ENCODE measurements at places on chromosomes 4 and X.
A peak's percentile ranks its signal among the peaks of the same experiment; 100 is the strongest.

GRCh38 chr4:80492761-80493160, 157.2 kb downstream of the CFAP299 start:
- DNase-seq = peak; percentile 11

DNA sequence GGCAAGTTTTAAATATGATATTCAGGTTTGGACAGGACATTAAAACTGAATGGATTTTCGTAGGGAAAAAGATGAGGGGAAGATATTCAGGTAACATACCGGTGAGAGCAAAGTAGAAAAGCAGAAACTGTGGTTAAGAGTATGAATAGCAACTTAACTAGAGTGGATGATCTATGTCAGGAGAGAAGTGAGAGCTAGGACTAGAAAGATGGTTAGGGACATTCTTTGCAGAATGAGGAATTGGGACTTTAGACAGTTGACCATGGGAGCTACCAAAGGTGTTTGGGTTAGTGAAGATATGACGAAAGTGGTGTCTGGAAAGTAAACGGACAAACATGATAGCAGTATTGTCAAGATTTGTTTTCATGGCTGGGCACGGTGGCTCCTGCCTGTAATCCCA, 45.2 kb downstream of the ANXA5 start:
- DNase-seq = no peak

GRCh38 chr4:184053434-184053833, 148.3 kb downstream of the STOX2 start:
- no peak for DNase-seq

DNA sequence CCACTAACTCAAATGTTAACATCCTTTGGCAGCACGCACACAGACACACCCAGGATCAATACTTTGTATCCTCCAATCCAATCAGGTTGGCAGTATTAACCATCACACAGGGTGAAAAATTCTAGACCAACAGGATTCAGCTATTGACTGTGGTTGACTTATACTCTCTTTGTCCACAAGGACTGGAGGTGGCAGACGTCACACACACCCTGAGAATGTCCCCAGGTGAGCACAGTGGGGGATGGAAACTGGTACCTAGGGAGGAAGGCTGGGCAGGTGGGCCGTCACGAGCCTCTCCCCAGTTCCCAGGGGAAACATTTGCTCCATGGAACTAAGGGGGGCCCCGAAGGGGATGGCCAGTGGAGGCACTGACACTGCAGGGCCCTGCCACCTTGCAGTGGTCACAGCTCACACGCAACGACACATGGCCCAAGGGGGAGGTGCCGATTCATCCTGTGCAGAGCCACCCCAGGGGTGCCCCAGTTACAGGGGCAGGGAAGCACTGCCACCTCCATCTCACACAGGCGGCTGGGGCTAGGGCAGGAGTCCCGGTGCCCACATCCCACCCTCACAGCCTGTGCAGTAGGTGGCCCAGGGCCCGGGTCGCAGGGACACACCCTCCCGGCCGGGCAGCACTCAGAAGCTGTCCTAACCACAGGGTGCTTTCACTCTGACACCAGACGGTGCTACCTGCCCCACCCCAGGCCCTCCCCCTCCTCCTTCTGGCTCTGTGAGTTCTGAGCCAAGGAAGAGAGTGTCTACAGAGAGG, 17.4 kb downstream of the ZFYVE28 start:
- DNase-seq = no peak

DNA sequence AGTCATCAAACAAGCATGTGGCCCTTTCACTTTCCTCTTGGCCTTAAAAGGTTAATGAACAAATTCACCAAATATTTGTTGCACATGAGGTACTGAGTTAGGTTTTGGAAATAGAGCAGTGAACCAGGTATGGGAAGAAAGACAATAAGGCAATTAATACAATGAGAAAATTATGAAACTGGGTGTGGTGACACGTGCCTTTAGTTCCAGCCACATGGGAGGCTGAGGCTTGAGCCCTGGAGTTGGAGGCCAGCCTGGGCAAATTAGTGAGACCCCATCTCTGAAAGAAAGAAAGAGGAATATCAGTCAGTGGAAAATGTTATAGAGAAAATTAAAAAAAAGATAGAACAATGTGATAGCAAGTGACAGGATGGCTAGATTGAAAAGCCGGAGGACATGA, 8.1 kb downstream of the PHEX start:
- no peak for DNase-seq

DNA sequence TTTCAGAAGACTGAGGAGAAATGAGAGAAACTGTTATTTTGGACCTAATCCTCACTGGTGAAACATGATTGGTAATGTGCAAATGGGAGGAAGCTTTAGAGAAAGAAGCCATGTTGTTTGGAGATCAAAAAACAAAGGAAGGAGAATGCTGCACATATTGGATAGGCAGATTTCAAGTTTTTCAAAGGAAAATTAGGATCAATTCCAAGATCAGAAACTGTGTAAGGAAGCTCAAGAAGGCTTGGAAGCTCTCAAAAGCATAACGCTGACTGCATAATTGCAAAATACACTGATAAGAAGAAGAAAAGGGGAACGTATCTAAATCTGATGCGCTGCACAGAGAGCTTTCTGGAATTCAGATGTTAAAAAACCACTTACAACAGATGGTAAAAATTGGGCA, 34.6 kb downstream of the KLHL15 start:
- DNase-seq = no peak

DNA sequence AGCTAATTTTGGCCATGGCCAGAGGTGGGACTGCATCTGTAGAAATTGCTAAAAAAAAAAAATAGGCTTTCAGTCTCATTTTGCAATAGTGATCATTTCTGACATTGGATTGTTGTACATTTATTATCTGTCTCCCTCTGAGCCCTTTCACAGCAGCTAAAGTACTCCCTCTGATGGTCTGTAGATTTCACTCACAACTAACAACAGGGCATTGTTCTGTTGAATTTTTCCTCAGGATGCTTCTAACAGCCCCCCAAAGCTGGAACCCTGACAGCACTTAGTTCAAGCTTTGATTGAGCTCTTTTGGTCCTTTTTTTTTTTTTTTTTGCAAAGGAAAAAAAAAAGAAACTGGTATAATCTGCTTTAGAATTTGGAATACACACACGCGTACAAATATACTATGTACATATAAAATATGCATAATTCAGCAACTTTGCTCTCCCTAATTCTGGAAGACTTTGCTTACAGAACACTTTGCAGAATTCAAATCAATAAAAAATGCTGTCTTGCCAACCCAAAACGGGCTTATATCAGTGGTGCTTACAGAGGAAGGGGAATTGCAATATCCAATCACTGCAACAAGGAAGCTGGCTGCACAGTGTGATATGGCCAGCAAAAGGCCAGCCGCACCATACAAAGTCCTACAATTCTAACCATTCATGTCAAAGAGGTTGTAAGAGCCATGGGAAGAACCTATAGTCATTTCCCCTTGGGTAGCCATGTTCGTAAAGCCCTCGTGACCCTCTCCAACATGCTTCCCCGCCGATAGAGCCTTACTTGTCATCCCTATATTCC, 406.4 kb downstream of the SMARCA1 start:
- no peak for DNase-seq

DNA sequence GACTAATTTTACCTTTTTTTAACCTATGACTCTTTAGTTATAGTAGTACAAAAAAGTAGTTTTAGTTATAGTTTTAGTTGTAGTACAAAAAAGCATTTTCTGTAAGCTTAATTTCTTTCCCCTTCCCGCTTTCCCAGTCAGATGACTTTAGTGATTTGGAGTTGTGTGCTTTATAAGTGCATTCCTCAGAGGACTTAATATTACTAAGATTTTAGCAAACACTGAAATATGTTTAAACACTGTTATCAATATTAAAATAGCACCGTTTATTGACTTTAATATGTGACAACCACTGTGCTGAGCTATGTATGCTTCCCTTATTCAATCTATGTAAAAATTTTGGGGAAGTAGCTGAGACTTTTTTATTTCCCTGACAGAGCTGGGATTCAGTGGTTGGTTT, 22.8 kb downstream of the GUF1 start:
- no peak for DNase-seq

GRCh38 chr4:184795214-184795844, 30.4 kb downstream of the ACSL1 start:
- no peak for DNase-seq

GRCh38 chrX:152637649-152638442, at the start of gene GABRQ:
Gene GABRQ, plus strand, starts transcription at chrX:152637895. Its CDS starts 308 bp downstream, at chrX:152638203.
- DNase-seq = no peak

DNA sequence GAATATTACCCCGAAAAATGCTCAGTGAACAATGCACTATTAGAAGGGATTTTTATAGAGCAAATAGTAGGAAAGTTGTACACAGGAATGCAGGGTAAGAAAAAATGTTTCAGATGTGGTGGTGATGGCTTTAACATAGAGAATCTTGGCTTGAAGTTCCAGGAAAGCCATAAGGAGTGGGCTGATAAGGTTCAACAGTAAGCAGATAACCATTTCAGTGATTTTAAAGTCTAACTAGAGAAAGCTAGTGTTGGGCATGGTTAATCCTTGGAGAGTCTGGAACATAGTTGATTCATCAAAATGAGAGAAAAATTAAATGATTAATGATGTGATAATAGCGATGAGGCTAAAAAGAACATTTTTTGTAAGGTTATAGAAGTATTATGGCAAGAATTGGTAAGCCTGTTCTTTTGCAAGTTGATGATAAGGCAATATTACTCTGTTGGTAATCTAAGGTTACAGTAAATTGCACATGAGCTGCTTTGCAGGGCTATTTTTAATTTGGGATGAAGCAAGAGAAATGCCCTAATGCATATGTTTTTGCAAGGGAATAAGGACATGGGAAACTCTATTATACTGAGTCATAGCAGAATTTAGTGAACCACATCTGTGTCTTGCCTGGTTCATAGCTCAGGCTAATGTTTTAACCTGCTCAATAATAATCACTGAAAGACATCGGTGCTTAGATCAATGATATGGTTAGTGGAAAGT, 44.3 kb downstream of the GALNTL6 start:
- DNase-seq = no peak

- no peak for DNase-seq
Observed at GRCh38 chr4:75907966-75908365, 5.7 kb upstream of the PPEF2 start.

DNA sequence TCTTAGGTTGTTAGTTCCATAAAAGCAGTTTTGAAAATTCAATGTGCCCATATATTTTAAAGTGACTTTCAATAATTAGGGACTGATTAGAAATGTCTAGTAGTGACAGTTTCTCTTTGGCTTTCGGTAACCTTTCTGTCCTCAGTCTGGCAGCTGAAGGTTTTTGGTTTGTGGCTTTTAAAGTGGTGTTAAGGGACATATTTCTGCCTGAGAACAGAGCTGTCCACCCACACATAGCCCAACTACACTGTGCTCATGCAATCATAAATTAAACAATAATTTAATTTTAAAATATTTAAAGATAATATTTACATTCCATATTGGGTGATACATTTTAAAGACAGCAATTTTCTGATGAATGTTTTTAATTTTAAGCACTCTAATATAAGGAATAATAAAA, 335.0 kb upstream of the TENM3 start:
- no peak for DNase-seq

- no peak for DNase-seq
Observed at GRCh38 chr4:89101256-89102161, 9.8 kb upstream of the TIGD2 start.

- DNase-seq = no peak
Observed at GRCh38 chr4:150178161-150178560, 99.9 kb downstream of the DCLK2 start.

DNA sequence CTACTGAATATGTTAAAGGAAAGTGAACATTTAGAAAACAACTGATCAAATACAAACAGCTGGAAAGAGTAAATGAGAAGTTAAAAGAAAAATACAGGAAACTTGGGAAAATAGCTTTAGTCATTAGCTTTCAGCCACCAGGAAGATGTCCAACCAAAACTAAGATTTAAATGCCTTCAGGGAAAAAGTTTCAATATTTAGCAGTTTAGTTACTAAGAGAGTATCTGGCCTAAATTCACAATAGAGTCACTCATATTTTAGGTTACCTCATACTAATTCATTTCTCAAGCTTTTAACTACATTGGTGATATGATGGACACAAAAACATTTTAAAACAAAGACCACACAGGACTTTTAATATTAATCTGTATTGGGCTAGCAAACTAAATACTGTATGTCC, 13.1 kb upstream of the KLHL13 start:
- DNase-seq = no peak

- no peak for DNase-seq
Observed at GRCh38 chr4:4889781-4890180, 30.3 kb downstream of the MSX1 start.

GRCh38 chr4:148068065-148068911, 336.4 kb downstream of the ARHGAP10 start:
- no peak for DNase-seq

GRCh38 chrX:110449312-110449711, 90.7 kb downstream of the RTL9 start:
- no peak for DNase-seq

- DNase-seq = no peak
Observed at GRCh38 chr4:130028552-130028951, 932.6 kb downstream of the C4orf33 start.

GRCh38 chrX:20857746-20858145, 516.5 kb upstream of the CNKSR2 start:
- no peak for DNase-seq

- peak; percentile 4 for DNase-seq
Observed at GRCh38 chr4:157992038-157992705, 180.7 kb downstream of the GASK1B start.

- no peak for DNase-seq
Observed at GRCh38 chr4:161404346-161405110, 759.3 kb downstream of the FSTL5 start.

DNA sequence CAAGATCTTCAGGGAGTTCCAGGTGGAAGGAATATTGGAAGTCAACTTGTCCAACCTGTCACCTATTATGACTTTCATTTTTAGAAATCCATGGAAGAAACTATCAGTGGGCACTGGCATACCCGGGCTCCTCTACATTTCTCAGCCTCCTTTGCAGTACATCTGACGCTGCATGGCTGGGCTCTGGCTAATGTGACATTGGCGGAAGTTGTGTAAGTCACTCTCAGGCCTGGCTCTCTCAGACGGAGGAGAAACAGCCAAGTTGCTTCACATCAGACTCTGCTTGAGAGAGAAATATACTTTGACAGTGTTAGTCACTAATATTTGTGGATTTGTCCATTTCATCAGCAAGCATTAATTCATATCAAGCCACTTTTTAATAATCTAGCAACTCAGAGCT, 4.5 kb downstream of the DCHS2 start:
- DNase-seq = no peak

- DNase-seq = no peak
Observed at GRCh38 chrX:131646106-131646505, 102.2 kb downstream of the OR13H1 start.
